ENCODE measurements at places on chromosomes 5 and 9. TPM values are rescaled to one million over a fixed set of nuclear protein-coding genes. Genes with fewer than 3 reads are reported as not detected.

Gene PPP3R2
- total RNA-seq = not detected

Gene MED27
- 16.3 TPM for total RNA-seq

GRCh38 chr5:91707521-91707841 lies 324.4 kb upstream of the ARRDC3 start:
- DNase-seq = no peak

DNA sequence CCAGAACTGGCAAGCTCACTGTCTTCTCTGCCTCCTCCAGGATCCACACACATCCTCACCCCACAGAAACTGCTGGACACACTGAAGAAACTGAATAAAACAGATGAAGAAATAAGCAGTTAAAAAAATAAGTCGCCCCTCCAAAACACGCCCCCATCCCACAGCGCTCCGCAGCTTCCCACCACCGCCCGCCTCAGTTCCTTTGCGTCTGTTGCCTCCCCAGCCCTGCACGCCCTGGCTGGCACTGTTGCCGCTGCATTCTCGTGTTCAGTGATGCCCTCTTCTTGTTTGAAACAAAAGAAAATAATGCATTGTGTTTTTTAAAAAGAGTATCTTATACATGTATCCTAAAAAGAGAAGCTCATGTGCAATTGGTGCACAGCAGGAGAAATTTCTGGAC lies 16.1 kb upstream of the CFAP157 start:
- DNase-seq = no peak

GRCh38 chr5:13673511-13673910 lies 271.0 kb downstream of the DNAH5 start:
- no peak for DNase-seq

GRCh38 chr9:133355881-133356357 lies 368 bp downstream of the SURF1 start:
- no peak for DNase-seq

Measured in mucosa of descending colon (tissue), 3 donors.